ENCODE measurements at places on chromosomes 11 and 22.

DNA sequence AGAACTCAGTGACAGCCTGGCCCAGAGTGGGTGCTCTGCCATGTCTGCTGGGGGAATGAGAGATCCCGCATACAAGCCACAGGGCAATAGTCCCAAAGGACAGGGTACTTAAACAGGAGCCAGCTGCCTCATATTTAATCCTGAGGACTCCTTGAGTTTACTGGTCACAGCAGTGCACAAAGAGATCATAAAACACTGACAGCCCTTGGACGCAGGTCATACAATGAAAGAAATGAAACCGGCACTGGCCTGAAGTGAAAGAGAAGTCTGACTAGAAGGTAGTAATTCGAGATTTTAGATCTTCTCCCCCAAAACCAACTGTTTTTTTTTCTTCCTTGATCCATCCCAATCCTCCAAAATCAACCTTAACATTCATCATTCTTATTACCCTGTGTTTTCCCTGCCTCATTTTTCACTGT lies 299.8 kb upstream of the SYN3 start:
- no peak for DNase-seq

DNA sequence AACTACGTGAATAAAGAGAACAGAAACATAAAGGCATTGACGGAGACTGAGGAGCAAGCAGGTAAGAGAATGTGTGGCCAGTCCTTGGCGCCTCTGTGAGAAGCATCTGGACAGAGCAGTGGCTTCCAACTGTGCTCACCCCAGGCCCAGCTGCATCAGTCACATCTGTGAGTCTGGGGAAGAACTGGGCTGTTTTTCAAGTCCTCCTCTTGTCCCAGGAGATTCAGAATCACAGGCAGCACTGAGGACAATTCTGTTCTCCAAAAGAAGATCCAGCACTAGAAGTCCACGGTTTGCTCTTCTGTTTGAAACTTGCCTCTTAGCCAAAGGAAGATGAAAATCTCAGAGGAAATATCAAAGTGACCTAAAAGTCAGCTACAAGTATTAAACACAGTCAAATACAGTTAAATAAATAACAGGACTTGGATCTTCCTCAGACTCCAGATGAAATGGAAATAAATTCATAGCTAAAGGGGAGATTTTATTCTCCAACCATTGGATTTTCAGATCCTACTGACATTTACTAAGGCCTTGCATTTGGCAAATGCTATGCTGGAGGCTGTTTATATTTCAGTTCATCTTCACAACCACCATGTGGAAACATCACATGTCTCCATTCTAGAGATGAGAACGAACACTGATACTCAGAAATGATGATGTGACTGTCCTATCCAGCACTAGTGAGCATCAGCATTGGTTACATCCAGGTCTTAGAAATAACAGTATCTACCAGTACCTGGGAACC lies 14.1 kb downstream of the FAM181B start:
- no peak for DNase-seq

DNA sequence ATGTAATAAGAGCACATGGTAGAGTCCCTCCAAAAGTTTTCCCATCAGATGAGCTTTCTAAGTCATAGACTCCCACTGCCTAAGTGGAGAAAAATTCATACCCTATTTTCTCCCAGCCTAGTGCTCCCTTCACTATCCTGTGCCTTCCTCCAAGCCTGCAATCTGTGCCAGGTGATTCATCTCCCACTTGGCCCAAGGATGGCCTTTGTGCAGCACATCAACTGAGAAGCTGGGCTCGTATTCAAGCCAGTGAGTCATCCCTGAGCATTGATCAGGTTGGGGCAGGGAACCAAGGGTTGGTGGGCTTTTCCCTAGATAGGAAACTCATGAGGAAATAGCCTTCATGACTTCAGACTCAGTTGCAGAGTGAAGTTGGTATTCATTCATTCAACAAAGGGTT lies 64.6 kb downstream of the PANX1 start:
- DNase-seq: no peak

DNA sequence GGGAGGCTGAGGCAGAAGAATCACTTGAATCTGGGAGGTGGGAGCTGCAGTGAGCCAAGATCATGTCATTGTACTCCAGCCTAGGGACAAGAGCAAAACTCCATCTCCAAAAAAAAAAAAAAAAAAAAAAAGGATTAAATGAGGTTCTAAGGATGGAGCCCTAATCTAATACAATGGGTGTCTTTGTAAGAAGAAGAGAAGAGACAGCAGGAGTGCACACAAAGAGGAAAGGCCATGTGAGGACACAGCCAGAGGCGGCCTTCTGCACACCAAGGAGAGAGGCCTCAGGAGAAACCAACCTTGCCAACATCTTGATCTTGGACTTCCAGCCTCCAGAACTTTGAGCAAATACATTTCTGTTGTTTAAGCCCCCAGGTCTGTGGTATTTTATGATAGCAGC lies 66.6 kb upstream of the CECR2 start:
- no peak for DNase-seq

GRCh38 chr11:88384669-88385005 lies 47.1 kb upstream of the CTSC start:
- no peak for DNase-seq

DNA sequence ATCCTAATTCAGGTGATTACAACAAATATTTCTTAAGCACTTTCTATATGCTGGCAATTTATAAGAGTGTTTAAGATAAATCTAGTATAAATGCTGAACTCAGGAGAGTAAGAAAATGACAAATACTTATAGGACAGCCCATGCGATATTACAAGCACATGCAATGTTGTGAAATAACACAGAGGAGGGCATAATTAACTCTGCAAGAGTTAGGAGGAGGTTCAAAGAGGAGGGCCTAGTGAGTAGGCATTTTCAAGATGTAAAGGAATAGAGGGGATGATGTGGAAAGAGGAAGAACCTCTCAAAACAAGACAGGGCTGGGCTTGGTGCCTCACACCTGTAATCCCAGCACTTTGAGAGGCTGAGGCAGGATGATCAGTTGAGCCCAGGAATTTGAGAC lies 37.1 kb upstream of the IL17RA start:
- DNase-seq: no peak

DNA sequence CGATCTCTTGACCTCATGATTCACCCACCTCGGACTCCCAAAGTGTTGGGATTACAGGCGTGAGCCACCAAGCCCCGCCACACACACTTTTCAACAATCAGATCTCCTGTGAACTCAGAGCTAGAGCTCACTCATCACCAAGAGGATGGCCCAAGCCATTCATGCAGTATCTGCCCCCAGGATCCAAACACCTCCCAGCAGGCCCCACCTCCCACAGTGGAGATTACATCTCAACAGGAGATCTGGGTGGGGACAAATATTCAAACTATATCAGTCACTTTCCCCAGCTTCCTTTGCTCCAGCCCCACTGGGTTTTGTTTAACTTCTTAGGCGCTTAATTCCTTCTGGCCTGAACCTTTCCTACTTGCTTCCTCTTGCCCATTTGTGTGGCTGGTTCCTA lies 26.3 kb upstream of the SORL1 start:
- no peak for DNase-seq

- peak; percentile 97 for DNase-seq
Measured at GRCh38 chr11:288478-289397, at the start of gene PGGHG. PGGHG (plus strand) TSS chr11:289126; CDS start chr11:289817, 691 bp downstream.

- no peak for DNase-seq
Measured at GRCh38 chr11:57405271-57405860, 14.9 kb upstream of the PRG2 start.

GRCh38 chr22:35069541-35069940 lies 3.6 kb downstream of the ISX start:
- DNase-seq: no peak

DNA sequence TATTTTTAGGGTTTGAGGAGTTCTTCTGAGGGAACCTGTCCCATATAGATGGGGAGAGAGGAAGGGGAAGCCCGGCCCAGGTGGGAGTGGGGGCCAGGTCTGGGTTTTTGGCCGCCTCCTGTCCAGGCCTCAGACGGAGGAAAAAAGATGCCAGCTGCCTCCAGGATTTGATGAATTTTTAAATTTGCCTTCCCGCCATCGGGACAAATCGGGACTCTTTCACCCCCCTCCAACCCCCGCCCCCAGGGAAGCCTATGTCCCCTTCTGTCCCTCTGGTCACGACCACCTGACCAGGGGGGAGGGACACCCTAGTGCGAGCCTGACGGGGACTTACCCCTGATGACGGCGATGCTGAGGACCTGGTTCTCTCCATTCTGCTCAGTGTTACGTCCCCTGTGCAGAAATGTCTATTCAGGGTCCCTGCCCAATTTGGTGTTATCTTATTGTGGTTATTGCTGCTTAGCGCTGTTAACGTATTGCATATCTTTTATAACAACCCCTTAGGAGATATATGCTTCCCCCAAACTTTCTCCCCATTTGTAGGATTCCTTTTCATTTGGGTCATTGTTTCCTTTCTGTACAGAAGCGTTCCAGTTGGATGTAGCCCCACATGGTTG lies 115.9 kb upstream of the GRK3 start:
- DNase-seq: peak; percentile 38

- DNase-seq: peak; percentile 57
Measured at GRCh38 chr22:17159504-17159951, 451 bp upstream of the HDHD5 start.

GRCh38 chr11:35814081-35814695 lies 129.7 kb upstream of the LDLRAD3 start:
- DNase-seq: no peak

- DNase-seq: peak; percentile 93
Measured at GRCh38 chr22:50469377-50470305, 5.2 kb downstream of the SBF1 start.

DNA sequence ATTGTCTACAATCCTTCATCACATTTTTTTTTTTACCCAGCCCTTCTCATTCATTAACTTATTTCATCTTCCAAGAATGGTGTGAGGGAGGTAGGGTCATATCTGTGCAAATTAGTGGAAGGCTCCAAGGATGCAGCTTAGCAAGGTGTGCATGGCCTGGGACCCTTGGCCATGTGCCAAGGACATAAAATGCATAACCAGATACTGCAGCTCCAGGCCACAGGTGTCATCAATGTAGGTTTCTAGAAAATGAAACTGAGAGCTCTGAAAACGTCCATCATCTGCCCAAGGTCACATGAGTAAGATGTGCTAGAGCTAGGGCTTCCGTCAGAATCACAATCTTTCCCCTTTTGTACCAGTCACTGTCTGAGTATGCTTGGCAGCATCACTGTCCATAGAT lies 29.8 kb downstream of the ANKK1 start:
- DNase-seq: no peak

DNA sequence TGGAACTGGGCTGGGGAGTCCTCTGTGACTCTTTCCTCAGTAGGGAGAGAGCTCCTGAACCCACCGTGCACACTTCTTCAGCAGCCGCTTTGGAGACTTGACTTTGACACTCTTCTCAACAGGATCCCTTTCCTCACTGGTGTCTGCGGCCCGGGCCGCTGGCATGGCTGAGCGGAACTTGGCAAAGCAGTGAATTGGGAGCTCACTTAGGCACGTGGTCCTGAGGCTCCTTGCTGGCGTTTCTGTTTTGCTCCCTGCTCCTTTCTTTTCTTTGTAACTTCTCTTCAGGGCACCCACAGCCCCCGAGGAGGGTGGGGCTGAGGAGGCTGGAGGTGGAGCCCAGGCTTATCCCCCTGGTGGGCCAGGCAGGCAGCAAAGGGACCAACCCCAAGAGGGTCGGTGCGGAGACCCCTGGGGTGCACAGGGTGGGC lies 8.4 kb upstream of the KCNQ1OT1 start:
- DNase-seq: no peak

GRCh38 chr11:127074151-127074761 lies 73.7 kb upstream of the KIRREL3 start:
- peak; percentile 34 for DNase-seq

DNA sequence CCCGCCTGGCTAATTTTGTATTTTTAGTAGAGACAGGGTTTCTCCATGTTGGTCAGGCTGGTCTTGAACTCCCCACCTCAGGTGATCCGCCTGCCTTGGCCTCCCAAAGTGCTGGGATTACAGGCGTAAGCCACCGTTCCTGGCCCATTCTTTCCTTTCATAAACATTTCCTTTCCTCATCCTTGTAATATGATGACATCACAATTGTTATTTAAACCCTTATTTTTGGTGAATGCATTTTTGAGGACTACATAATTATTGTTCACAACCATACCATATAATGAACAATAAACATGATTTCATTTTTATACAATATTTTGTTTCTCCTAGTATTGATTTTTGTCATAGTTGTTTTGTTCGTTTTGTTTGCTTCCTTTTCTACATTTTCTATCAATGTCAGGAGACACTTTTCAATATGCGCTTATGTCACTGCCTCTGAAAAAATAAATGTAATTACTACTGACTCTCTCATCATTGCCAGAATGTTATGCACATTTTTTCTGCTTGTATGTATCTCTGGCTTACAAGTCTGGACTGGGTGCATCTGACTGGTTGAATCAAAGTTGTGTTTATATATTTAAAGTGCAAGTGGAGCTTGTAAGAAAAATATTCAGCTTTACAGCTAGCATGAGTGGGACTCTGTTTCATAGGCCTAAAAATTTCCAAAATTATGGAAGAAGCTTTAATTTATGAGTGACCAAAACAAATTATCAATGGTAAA lies 2286.3 kb upstream of the RAG2 start:
- no peak for DNase-seq

DNA sequence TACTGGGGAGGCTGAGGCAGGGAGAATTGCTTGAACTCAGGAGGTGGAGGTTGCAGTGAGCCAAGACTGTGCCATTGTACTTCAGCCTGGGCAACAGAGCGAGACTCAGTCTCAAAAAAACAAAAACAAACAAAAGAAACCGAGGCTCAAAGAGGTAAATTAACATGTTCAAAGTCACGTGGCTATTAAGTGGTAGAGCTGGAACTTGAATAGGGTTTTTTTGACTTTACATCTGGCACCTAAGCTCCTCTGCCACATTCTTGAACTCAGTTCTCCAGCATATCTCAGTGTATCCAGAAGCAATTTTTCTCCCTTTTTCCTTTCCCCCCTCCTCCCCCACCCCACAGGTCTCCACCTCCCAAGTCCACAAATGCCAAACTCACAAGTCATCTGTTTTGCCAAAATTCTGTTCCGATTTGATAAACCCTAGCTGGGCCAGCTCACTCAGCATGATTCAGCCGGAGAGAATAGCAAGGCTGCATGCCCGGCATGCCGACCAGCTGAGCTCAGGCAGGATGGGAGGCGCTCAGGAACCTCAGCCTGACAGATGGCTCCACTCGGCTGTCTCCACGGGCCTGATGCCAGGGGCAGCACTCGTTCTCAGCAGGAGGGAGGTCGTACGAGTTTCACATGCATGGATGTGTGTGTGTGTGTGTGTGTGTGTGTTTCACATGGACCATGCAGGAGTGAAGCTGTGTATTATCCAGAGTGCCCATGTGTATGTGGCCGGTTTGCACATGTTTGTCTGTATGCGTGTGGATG lies 63.2 kb upstream of the RRAS2 start:
- no peak for DNase-seq
